ENCODE measurements at places on chromosomes 4 and X. TPM values are rescaled to one million over a fixed set of nuclear protein-coding genes. Genes with fewer than 3 reads are reported as not detected.

DNA sequence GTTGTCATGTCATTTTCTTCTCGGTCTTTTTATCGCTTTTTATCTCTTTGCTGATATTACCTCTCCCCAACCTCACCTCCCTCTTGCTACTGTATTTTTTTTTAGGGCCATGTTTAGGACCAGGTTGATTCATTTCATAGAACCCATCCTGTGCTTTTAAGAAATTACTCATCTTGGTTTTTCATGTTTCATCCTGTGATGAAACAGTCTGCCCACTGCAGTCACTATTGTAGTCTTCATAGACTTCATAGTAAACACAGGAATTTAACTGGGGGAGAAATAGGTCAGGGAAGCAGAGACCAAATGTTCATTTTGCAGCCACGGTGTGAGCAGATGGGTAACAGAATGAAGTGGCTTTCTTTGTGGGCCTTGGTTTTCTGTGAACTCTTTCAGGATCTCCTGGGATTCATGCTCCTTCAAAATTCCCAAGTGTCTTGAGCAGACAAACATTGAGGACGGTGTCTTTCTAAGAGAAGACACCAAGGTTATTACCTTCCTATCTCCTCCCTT, 161.8 kb downstream of the NAA11 start:
- no peaks in the 10 kb centered on the region for H3K36me3 ChIP-seq
- no peaks in the 10 kb centered on the region for H3K4me1 ChIP-seq
- no peak for DNase-seq

GRCh38 chr4:95165926-95166524, 382.7 kb downstream of the UNC5C start:
- DNase-seq = peak; percentile 68
- no peak overlapping the region for H3K27ac ChIP-seq
- no peaks in the 10 kb centered on the region for H3K4me1 ChIP-seq
- H3K27me3 ChIP-seq = no peaks in the 10 kb centered on the region

- no peaks in the 10 kb centered on the region for H3K36me3 ChIP-seq
- H3K27me3 ChIP-seq = no peaks in the 10 kb centered on the region
- no peak overlapping the region for H3K27ac ChIP-seq
- no peaks in the 10 kb centered on the region for H3K4me1 ChIP-seq
These were observed 171.8 kb upstream of the CLNK start for GRCh38 chr4:10856271-10856782.

GRCh38 chr4:53185869-53186585, 179.8 kb downstream of the SCFD2 start:
- no peak overlapping the region for H3K27ac ChIP-seq
- peaks cover 2% of the 10 kb centered on the region for H3K4me1 ChIP-seq
- no peaks in the 10 kb centered on the region for H3K36me3 ChIP-seq
- H3K4me3 ChIP-seq = no peak overlapping the region

DNA sequence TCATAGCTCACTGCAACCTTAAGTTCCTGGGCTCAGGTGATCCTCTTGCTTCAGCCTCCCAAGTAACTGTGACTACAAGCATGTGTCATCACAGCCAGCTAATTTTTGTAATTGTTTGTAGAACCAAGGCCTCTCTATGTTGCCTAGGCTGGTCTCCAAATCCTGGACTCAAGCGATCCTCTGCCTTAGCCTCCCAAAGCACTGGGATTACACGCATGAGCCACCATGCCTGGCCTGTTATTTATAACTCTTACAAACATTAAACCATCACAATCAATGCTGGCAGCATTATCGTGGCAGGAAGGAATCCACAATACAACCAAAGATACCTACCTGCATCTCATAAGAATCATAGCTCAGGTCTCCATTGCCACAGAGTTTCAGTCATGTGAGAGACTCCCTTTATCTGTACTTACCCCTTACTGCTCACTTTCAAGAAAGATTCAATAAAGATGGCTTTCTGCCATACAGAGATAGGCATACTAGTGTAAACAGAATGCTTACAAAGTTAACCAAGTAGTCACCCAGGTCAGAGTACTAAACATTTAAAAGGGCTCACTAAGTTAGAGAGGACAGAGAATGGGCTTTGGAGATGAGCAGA, 48.5 kb downstream of the SMIM31 start:
- peak overlapping the region; percentile 73 for H3K27ac ChIP-seq
- H3K27me3 ChIP-seq = no peaks in the 10 kb centered on the region
- peak; percentile 61 for DNase-seq
- no peaks in the 10 kb centered on the region for H3K4me1 ChIP-seq
- H3K4me3 ChIP-seq = no peak overlapping the region

DNA sequence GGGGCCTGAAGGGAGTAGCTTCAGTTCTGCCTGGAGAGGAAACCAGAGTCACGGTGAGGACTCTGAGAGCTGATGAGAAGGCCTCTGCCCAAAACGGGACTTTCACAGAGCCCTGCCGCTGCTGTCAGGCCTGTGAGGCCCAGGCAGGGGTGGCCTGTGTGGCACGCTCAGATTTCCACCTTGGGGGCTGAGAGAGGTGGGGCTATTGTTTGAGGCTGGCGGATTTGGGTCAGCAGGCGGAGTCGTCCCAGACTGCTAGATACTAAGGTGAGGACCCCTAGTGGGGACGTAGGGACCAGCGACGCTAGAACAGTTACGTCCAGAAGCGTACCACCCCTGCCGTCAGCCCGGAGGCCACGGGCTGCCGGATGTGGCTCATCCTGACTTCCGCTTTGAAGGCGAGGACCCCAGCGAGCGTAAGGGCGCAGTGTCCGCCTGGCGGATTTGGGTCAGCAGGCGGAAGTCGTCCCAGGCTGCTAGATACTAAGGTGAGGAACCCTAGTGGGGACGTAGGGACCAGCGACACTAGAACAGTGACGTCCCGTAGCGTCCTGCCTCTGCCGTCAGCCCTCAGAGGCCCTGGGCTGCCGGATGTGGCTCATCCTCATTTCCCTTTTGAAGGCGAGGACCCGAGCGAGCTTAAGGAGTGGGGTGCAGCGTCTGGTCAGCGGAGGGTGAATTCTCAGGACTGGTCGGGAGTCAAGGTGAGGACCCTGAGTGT, at the start of gene MAGEB1:
Gene MAGEB1, plus strand, starts transcription at position 378 of the 721 bp plus-strand sequence. CDS start 3,348 bp downstream, outside the sequence.
- H3K27me3 ChIP-seq = no peaks in the 10 kb centered on the region
- no peaks in the 10 kb centered on the region for H3K36me3 ChIP-seq
- H3K27ac ChIP-seq = no peak within 1 kb of the TSS
- no peak within 1 kb of the TSS for H3K4me3 ChIP-seq

GRCh38 chr4:143360838-143361625, 24.4 kb downstream of the GAB1 start:
- H3K36me3 ChIP-seq = no peaks in the 10 kb centered on the region
- peaks cover 57% of the 10 kb centered on the region for H3K4me1 ChIP-seq
- no peak overlapping the region for H3K4me3 ChIP-seq
- no peaks in the 10 kb centered on the region for H3K27me3 ChIP-seq
- H3K27ac ChIP-seq = peak overlapping the region; percentile 55
- peak; percentile 79 for DNase-seq

GRCh38 chrX:17842769-17843525, 18.2 kb downstream of the RAI2 start:
- DNase-seq = no peak
- no peaks in the 10 kb centered on the region for H3K36me3 ChIP-seq
- H3K4me1 ChIP-seq = no peaks in the 10 kb centered on the region
- no peak overlapping the region for H3K4me3 ChIP-seq
- H3K27ac ChIP-seq = no peak overlapping the region

DNA sequence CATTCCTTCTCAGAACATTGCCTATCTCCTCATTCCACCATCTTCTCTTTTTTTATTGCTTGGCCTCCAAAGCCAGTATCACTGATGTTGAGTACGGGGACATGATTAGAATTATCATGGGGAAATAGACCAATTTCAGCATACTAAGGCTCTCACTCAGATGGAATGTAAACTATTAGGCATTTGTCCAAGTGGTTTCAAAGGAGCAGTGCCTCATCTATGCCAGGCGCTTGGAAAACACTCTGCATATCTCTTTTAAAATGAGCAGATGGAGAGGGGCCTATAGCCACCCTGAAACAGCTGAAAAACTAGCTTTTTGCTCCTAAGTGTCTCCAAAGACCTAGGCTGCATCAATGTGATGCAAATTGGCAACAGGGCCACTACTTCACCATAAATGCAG, 150.8 kb upstream of the DIPK2B start:
- no peak overlapping the region for H3K4me3 ChIP-seq
- DNase-seq = no peak
- H3K27ac ChIP-seq = no peak overlapping the region
- H3K27me3 ChIP-seq = no peaks in the 10 kb centered on the region
- H3K36me3 ChIP-seq = no peaks in the 10 kb centered on the region
- H3K4me1 ChIP-seq = no peaks in the 10 kb centered on the region

DNA sequence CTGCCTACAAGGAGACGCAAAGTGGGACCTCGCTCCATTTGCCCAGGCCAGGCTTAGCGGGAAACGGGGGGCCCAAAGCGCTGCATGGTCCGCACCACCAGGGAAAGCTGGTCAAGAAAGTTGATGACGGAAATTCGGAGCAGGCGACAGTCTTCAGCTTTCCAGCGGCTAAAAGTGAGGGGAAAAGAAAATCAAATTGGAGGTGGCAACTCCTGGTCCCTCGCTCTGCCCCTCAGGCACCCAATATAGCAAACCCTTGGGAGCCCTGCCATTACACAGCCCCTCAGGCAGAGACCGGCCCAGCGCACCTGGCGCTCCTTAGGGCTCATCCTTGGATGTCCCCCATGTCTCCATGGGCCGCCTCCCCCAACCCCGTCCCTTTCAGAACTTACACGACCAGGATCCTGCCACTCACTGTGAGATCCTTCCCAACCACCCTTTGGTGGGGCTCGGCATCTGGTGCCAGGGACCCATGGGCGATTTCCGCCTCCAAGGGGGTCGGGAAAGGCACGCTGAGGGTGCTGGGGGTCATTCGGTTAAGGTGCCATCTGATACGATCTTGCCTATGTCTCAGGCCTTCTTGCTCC, 1.1 kb downstream of the LAGE3 start:
- no peak overlapping the region for H3K4me3 ChIP-seq
- no peak for DNase-seq
- no peaks in the 10 kb centered on the region for H3K27me3 ChIP-seq
- peaks cover 15% of the 10 kb centered on the region for H3K36me3 ChIP-seq

DNA sequence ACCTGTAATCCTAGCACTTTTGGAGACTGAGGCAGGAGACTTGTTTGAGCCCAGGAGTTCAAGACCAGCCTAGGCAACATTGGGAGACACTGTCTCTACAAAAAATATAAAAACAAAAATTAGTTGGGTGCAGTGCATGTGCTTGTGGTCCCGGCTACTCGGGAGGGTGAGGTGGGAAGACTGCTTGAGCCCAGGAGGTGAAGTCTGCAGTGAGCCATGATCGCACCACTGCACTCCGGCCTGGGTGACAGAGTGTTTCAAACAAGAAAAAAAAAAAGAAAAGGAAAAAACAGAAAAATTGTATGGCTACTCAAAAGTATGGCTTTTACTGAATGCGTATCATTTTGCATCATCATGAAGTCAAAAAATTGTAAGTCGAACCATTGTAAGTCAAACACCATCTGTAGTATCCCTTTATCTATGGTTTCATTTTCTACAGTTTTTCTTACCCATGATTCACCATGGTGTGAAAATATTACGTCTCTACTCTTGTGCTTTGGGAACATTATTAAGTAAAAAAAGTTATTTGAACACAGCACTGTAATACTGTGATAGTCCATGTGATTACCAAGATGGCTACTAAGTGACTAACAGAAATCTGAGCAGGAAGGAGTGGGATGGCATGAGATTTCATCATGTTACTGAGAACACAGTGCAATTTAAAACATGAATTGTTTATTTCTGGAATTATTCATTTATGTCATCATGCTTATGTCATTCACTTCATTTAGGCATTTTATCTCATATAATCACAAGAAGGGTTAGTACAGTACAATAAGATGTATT, 26.5 kb upstream of the MANBA start:
- no peak overlapping the region for H3K4me3 ChIP-seq
- no peak overlapping the region for H3K27ac ChIP-seq
- no peaks in the 10 kb centered on the region for H3K27me3 ChIP-seq
- no peak for DNase-seq

DNA sequence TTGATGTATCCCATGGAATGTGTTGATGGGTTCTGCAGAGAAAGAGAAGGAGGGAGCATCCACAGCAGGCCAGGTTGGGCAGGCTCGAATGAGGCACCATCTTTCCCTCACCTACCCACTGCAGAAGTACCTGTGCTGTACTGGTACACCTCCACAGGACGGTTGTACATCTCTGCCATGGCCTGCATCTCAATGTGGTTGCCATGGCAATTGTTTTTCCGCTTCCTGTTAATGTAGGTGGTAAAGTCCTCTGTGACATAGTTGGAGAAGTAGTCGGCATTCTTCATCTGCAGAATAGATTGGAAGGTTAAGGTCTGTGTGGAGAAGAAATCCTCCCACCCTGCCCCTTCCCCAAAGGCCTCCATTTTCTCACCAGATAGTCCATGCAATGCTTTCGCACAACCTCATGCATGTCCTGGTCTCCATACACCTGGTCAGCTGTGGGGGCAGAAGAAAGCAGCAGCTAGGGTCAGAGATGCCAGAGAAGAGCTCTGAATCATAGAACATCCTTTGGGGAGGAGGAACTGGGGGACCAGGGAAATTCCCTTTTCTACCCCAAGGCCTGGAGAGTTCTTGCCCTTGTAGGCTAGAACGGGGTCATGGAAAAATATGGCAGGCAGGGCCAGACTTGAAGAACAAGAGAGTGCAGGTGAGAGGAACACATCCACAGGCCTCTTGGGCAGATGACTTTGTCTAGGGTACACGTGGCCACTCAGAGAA, 15.9 kb upstream of the PIM2 start:
- H3K36me3 ChIP-seq = peaks cover 3% of the 10 kb centered on the region
- H3K27me3 ChIP-seq = no peaks in the 10 kb centered on the region
- H3K27ac ChIP-seq = no peak overlapping the region
- no peak overlapping the region for H3K4me3 ChIP-seq
- DNase-seq = no peak

GRCh38 chr4:159400558-159401225, 297.8 kb downstream of the RAPGEF2 start:
- no peaks in the 10 kb centered on the region for H3K27me3 ChIP-seq
- H3K4me3 ChIP-seq = no peak overlapping the region
- DNase-seq = no peak
- H3K36me3 ChIP-seq = no peaks in the 10 kb centered on the region
- no peaks in the 10 kb centered on the region for H3K4me1 ChIP-seq
- no peak overlapping the region for H3K27ac ChIP-seq

DNA sequence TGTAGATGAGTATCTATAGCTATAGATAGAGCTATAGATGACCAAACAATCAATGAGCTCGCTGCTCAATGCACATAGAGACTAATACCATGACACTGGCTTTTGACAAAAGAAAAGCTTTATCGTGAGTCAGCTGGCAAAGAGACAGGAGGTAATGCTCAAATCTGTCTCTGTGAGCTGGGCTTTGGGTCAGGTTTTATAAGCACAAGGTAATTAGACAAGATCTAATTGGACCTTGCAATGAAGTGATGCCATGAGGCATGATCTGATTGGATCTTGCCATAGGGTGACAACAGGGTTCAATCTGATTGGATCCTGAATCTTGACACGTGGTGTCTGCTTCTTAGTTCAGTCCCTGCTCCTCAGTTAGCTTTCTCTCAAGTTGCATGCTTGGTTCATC, 180.7 kb upstream of the MXRA5 start:
- H3K4me3 ChIP-seq = no peak overlapping the region
- H3K4me1 ChIP-seq = no peaks in the 10 kb centered on the region
- H3K36me3 ChIP-seq = no peaks in the 10 kb centered on the region

The REST gene
- 5.4 TPM for polyA plus RNA-seq

The H2AZ1 gene
- 167 TPM for polyA plus RNA-seq

The DUX4 gene
- polyA plus RNA-seq = not detected

The ABCB7 gene
- 8.1 TPM for polyA plus RNA-seq

The UGDH gene
- polyA plus RNA-seq = 42.2 TPM

Data from small intestine (tissue), 16 donors.